ENCODE measurements at places on chromosomes 16 and 17.

DNA sequence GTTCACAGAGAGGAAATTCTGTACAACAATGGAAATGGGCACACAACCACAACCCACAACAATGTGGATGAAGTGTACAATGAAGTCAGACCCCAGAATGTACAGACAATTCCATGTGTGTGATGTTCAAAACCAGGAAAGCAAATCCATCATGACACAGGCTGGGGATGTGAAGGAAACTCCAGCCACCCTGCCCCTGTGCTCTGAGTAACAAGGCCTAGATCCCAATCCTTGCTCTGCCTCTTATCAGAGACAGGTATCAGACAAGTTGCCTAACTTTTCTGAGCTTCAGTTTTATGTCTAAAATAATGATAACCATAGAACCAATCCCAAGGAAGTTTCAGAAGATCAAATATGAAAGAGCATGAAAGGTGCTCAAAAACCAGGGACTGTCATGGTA lies 1.8 kb upstream of the C16orf95 start:
- no peak for DNase-seq

DNA sequence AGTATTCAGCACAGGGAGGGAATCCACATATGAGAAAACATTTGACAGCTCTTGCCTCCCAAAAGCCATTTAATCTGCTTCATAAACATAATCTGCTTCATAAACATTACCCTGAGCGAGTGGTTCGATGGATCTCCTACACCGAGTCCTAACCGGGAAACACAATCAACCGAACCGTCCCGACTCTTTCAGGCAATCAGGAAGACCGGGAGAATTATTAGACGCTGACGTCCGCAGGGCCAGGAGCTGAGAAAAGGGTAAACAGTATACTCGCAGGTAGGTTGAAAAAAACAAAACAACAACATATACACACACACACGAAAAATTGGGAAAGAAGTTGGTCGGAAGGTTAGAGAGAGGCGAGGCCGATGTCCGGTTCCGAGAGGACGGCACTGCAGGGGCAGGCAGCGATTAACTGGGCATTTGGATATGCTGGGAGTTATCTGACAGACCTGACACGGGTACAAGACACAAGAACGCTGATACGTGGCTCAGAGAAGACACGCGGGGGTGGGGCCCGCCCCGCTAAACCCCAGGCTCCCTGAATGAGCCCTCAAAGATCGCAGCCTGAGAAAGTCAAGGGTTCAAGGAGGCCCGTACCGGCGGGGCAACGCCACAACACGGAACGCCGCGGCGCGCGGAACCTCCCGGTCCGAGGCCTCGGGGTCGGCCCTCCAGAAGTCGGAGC lies 585 bp downstream of the AP1G1 start:
- DNase-seq, result no peak

DNA sequence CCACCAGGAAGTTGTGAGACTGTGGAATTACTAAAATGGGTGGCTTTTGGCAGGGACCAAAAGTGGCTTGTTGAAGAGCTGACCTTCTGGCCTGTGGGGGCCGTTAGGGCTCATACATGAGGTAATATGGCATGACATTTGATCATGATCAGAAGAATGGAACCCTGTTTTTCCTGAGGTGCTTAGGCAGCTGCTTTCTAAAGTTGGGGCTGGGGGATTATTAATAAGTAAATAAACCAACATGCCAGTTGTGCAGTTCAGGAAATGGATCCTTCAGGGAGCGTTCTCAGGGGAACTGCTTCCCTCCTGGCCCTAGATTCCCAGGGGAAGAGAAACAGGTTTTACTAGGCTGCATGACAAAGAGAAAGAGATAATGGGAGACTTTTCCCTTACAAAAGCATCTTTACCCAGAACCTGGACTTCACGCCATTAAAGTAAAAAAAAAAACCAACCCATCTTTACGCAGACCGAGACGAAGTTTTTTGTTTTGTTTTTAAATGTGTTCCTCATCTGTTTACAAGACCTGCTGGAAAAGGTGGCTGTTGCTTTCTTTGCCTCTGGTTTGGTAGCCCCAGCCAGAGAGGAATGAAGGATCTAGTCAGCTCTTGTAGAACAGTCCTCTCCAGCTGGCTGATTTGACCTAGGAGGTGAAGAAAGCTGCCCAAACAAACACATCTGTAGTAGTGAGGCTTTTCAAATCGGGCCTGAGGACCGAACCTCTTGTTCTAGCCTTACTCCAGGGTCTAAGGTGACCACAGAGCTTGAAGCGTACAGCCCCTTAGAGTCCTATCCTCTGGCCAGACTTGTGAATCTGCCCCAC lies 22.7 kb downstream of the YPEL2 start:
- DNase-seq, result no peak

DNA sequence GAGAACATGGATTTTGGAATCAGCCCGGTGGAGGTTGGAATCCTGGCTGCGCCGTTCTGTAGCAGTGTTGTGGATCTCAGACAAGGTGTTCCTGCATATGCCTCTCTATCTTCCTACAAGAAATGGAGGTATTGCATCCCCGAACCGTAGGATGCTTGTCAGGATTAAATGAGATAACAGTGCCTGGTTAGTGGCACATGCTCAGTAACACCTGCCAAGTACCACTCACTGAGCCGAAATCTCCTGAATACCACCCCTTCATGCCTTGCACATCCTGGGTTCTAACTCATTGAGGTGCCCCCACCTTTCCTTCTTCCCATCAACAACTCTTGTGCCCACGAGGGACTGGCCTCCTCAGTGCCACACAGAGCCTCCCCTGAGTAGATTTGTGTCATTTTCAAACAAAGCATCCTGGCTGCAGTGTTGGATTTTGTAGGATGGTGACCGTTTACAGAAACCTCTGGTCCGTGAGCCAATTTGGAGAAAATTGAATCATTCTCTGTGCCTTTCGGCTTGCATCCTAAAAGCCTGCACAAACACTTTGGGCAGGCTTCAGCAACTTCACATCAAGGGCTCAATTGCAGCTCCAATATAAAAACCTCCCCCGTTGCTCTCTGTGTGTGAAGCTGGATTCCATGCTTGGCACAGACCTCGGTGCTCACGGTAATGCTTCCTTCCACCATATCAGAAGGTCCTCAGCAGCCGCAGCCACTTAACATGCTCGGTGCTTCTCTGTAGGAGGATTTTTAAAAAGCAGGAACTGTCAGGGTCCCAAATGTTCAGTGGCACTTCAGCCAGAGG lies 84.2 kb downstream of the WWOX start:
- no peak for DNase-seq

GRCh38 chr16:48914070-48914469 lies 304.1 kb upstream of the N4BP1 start:
- DNase-seq, result no peak

DNA sequence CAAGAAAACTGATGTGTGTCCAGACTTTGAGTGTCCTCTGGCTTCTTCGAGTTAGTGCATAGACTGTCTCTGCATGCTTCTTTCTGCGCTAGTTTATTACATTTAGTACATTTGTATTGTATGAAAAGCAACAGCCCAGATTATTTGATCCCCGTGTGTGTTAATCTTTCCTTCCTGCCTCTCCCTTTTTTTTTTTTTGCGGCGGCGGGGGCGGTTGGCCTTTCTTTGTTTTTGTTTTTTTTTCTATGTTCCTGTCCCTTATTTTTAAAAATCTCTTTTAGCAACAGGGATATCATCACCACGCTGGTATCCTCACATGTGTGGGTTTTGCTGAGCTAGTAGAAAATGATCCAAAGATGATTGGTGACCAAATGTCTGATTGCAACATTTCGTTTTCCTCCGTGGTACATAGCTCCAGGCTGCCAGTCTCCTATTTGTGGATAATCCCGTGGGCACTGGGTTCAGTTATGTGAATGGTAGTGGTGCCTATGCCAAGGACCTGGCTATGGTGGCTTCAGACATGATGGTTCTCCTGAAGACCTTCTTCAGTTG lies 9.4 kb downstream of the SCPEP1 start:
- DNase-seq, result no peak

- DNase-seq, result no peak
Observed at GRCh38 chr17:74616696-74617095, 6.8 kb downstream of the CD300E start.

- no peak for DNase-seq
Observed at GRCh38 chr17:53719229-53719628, 103.5 kb upstream of the KIF2B start.

GRCh38 chr17:27453471-27453870 lies 2.8 kb upstream of the KSR1 start:
- DNase-seq, result no peak

DNA sequence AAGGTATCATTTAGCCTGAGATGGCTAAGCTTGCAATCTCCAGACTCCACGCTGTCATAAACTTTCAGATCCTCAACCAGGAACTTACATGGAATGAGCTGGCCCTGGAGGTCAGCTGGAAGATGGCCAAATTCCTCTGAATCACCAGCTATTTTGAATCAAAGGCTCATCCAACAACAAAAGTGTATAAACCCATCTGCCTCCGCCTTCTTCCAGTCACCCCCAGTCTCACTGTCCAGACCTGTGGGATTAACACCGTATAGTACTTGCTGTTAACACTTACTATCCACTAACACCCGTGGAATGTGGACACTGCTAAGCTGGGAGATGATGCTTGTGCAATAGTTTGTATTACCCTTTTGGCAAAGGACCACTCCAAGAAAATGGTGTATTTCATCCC lies 1.9 kb upstream of the LCMT1 start:
- no peak for DNase-seq

GRCh38 chr17:6831661-6832263 lies at the start of gene TEKT1:
Gene TEKT1 (minus strand): TSS chr17:6831729. CDS start chr17:6830376, 1,353 bp downstream.
- no peak for DNase-seq

DNA sequence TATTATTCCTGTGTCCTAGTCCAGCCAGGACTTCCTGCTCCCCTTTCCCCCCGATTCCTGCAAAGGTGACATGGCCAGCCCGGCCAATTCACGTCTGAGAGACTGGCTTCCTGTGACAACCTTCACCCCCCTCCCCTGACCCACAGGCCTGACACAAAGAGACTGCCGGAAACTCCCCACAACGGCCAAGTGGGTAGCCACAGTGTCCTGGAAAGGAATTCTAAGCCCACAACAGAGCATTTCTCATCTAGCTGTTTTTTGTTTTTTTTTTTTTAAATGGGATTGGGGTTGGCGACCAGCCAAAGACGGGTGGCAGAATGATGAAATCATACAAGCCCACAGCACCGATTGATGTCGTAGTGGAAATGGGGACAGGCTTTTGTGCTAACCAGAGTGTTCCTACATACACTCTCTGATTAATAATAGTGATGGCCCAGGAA lies 2.8 kb upstream of the XAF1 start:
- no peak for DNase-seq

GRCh38 chr17:27635275-27635823 lies 4.4 kb downstream of the LGALS9 start:
- no peak for DNase-seq

- DNase-seq, result no peak
Observed at GRCh38 chr16:48118841-48119240, 37.0 kb downstream of the ABCC12 start.

GRCh38 chr17:14361470-14361869 lies 60.6 kb downstream of the HS3ST3B1 start:
- no peak for DNase-seq

GRCh38 chr17:44546671-44547606 lies 10.3 kb upstream of the FZD2 start:
- DNase-seq, result no peak

- DNase-seq, result no peak
Observed at GRCh38 chr17:63082273-63082861, 116.3 kb downstream of the TANC2 start.

DNA sequence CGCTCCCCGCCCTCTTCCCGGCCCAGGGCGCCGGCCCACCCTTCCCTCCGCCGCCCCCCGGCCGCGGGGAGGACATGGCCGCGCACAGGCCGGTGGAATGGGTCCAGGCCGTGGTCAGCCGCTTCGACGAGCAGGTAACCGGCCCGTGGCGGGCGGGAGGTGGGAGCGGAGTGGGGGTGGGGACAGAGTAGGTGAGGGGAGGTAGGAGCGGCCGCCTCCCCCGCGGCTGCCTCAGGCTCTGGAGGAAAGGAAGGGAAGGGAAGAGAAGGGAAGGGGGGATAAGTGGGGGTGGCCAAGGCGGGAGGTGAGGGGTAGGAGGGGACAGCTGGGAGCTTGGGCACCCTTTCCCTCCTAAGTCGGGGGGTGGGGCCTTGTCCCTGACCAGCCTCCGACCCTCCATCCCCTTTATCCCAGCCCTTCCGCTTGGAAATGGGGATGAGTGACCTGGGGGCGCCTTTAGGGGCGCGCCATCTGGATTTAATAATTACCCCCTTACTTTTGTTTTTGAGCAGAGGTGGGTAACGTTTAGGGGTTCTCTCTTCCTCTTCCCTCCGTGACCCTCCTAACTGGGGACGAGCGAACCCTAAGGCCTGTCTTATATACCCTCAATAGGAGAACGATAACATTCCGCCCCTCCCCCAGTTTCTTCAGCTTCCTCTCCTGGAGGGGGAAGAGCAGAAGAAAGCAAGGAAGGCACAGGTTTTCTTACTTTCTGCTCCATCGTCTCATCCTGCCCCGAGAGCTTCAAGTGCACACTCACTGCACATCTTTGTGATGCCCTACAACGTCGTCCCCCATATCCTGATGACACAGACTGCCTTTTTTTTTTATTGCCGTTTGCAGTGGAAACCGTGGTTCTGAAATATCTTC lies 694 bp downstream of the NF1 start:
- no peak for DNase-seq

- DNase-seq, result no peak
Observed at GRCh38 chr16:86296256-86296655, 214.1 kb upstream of the FOXF1 start.

- DNase-seq, result no peak
Observed at GRCh38 chr17:880443-881269, 98.5 kb downstream of the MRM3 start.

GRCh38 chr16:72434159-72434558 lies 262.2 kb upstream of the PMFBP1 start:
- DNase-seq, result no peak

GRCh38 chr16:81493755-81494433 lies 49.3 kb downstream of the CMIP start:
- no peak for DNase-seq

DNA sequence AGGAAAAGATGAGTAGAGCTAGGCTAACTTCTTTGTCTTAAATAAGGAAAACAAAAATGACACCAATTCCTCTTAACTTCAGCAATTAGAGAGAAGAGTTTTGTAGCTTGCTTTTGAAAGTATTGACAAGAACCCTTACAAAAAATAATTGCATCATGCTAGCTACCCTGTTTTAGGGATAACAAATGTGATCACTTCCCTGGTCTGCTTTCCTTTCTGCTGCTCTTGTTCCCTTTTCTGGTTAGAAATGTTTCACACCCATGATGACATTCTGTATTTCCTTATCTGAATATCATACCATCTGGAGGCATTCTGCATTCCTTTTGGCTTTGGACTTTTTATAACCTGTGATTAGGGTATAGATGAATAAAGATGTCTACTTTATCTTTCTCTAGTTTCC lies 9.9 kb upstream of the SMIM36 start:
- DNase-seq, result no peak

DNA sequence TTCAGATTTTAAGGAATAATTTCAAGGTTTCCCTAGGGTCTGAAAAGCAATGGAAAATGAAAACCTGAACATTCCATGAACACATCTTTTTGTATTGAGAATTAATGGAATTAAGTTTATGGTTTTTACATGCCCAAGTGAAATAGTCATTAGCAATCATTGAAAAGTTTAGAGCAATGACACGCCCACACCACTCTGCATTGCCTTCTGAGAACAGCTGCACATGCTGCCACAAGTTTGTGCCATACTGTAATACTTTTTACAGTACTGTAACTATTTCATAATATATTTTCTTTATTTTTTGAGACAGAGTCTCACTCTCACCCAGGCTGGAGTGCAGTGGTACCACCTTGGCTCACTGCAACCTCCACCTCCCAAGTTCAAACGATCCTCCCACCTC lies 345.2 kb upstream of the PMFBP1 start:
- DNase-seq, result no peak

All from cortex of kidney (tissue), 1 donor.